ENCODE measurements at places on chromosomes 5 and 9. TPM values are rescaled to one million over a fixed set of nuclear protein-coding genes. Genes with fewer than 3 reads are reported as not detected.
A peak's percentile ranks its signal among the peaks of the same experiment; 100 is the strongest.

Gene SPINK6
- not detected for total RNA-seq

GRCh38 chr5:96293966-96294883, 138.8 kb downstream of the PCSK1 start:
- H3K36me3 ChIP-seq: no peaks in the 10 kb centered on the region
- H3K4me3 ChIP-seq: no peak overlapping the region
- no peaks in the 10 kb centered on the region for H3K27me3 ChIP-seq
- H3K4me1 ChIP-seq: no peaks in the 10 kb centered on the region
- no peak for DNase-seq

- no peak for DNase-seq
- H3K27ac ChIP-seq: no peak overlapping the region
- no peak overlapping the region for H3K4me3 ChIP-seq
- H3K27me3 ChIP-seq: no peaks in the 10 kb centered on the region
- no peaks in the 10 kb centered on the region for H3K4me1 ChIP-seq
These were observed 112.2 kb downstream of the PIP5K1B start for GRCh38 chr9:68817079-68817875.

Gene IL17B
- 2.9 TPM for total RNA-seq

Gene MFAP3
- 62.2 TPM for total RNA-seq

- no peaks in the 10 kb centered on the region for H3K27me3 ChIP-seq
- H3K4me1 ChIP-seq: peaks cover 3% of the 10 kb centered on the region
- H3K36me3 ChIP-seq: no peaks in the 10 kb centered on the region
- peak; percentile 12 for DNase-seq
- H3K27ac ChIP-seq: no peak overlapping the region
- H3K4me3 ChIP-seq: no peak overlapping the region
These were observed 290.4 kb downstream of the CSNK1G3 start for GRCh38 chr5:123802298-123802951.

- no peaks in the 10 kb centered on the region for H3K36me3 ChIP-seq
- H3K4me1 ChIP-seq: no peaks in the 10 kb centered on the region
- no peak for DNase-seq
- no peak overlapping the region for H3K4me3 ChIP-seq
- no peaks in the 10 kb centered on the region for H3K27me3 ChIP-seq
These were observed 1.9 kb upstream of the LCN1 start for GRCh38 chr9:135519179-135519971.

Gene ARHGEF28
- 13.6 TPM for total RNA-seq

DNA sequence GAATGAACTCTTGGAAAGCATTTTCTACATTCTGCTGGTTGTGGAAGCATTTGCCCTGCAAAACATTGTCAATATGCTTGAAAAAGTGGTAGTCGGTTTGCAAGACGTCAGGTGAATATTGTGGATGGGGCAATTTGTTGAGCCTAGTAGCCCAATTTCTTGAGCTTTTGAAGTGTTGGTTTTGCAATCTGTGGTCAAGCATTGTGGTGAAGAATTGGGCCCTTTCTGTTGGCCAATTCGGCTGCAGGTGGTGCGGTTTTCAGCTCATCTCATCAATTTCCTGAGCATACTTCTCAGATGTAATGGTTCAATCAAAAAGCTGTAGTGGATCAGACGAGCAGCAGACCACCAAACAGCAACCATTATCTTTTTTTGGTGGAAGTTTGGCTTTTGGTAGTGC, 426.8 kb upstream of the CDH9 start:
- no peaks in the 10 kb centered on the region for H3K4me1 ChIP-seq
- no peaks in the 10 kb centered on the region for H3K36me3 ChIP-seq
- no peaks in the 10 kb centered on the region for H3K27me3 ChIP-seq
- no peak overlapping the region for H3K4me3 ChIP-seq

- no peaks in the 10 kb centered on the region for H3K27me3 ChIP-seq
- H3K4me1 ChIP-seq: peaks cover 3% of the 10 kb centered on the region
- H3K36me3 ChIP-seq: no peaks in the 10 kb centered on the region
These were observed 460.2 kb downstream of the ICE1 start for GRCh38 chr5:5882706-5883105.

DNA sequence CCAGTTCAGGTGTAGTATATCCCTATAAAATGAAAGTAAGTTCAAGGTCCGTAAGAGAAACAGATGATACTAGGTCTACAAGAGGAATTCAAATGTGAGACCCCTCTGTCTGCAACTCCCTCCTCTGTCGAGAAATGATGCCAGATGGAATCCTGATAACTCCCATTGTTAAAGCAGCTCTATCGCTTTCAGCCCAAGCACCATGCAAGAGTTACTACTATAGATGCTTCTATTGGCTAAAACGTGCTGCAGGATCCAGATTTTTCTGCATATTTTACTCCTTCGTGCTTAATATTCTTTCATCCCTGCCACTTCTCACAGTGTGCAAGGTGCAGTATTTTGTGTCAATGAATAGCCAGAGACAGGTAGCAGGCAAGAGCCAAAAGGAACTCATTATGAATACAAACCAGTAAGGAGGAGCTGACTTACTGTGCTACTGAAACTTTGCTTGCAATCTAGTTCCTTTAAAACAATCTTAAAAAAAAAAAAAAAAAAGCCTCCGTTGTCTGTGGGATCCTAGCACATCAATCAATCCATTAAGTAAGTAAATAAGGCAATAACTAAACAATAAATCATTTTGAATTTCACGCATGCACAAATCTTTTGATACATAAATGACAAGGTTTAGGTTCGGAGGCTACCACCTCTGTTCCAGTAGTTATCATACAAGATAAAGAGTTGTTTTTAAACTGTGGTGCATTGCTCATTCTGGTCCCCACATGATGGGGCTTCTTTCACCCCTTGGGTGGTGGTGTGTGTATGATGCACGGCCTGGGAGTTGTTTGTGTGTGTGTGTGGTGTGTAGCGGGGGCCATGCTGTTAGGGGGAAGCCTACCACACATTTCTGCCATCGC, 151.1 kb upstream of the MPDZ start:
- peaks cover 2% of the 10 kb centered on the region for H3K27me3 ChIP-seq
- H3K4me1 ChIP-seq: peaks cover 6% of the 10 kb centered on the region
- H3K27ac ChIP-seq: peak overlapping the region; percentile 78
- H3K36me3 ChIP-seq: no peaks in the 10 kb centered on the region
- H3K4me3 ChIP-seq: peak overlapping the region; percentile 22

- no peaks in the 10 kb centered on the region for H3K36me3 ChIP-seq
- H3K27me3 ChIP-seq: no peaks in the 10 kb centered on the region
- no peak overlapping the region for H3K27ac ChIP-seq
- no peak for DNase-seq
- H3K4me3 ChIP-seq: no peak overlapping the region
- H3K4me1 ChIP-seq: no peaks in the 10 kb centered on the region
These were observed 231.8 kb downstream of the BRINP1 start for GRCh38 chr9:119137479-119137878.

Gene CCDC152
- total RNA-seq: 5.9 TPM

- DNase-seq: no peak
- H3K27ac ChIP-seq: no peak overlapping the region
- H3K36me3 ChIP-seq: no peaks in the 10 kb centered on the region
- no peaks in the 10 kb centered on the region for H3K27me3 ChIP-seq
These were observed 120.2 kb upstream of the RASA1 start for GRCh38 chr5:87147441-87147840.

DNA sequence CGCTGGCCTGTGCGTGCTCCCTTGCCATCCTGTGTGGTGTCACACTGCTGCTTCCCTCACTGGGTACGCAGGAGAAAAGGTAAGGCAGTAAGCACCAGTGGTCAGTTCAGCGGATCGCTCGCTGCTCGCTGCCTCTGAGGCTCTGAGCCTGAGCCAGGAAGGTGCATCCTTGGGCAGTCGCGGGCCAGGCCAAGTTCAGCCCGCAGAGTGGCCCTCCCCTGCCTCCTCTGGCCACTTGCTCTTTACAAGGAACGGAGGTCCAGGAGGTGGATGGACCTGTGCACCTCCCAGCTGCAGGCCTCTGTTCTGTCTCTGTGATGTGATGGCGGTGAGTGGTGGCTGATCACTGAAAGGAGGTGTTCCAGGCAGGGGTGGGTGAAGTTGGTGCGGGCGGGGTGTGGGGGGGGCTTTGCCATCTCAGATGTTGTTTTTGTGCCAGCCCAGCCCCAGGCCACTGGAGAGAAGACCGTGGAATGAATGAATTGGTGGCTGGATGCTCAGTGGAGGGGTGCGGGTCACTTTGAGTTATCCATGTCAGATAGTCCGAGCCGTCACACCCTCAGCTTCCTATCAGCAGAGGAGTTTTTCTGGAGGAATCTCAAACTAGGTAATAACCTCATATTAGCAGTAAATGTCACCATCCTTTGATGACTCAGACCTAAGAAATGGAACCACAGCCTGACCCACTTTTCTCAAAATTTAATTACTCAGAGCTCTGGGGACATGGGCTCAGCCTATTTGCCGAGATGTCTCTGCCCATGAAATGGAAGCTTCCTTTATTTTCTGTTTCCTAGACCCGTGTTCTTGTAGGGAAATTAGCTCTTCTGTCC, 7.3 kb downstream of the COL5A1 start:
- peaks cover 2% of the 10 kb centered on the region for H3K36me3 ChIP-seq
- no peak overlapping the region for H3K27ac ChIP-seq
- peaks cover under 1% of the 10 kb centered on the region for H3K27me3 ChIP-seq
- no peak for DNase-seq

DNA sequence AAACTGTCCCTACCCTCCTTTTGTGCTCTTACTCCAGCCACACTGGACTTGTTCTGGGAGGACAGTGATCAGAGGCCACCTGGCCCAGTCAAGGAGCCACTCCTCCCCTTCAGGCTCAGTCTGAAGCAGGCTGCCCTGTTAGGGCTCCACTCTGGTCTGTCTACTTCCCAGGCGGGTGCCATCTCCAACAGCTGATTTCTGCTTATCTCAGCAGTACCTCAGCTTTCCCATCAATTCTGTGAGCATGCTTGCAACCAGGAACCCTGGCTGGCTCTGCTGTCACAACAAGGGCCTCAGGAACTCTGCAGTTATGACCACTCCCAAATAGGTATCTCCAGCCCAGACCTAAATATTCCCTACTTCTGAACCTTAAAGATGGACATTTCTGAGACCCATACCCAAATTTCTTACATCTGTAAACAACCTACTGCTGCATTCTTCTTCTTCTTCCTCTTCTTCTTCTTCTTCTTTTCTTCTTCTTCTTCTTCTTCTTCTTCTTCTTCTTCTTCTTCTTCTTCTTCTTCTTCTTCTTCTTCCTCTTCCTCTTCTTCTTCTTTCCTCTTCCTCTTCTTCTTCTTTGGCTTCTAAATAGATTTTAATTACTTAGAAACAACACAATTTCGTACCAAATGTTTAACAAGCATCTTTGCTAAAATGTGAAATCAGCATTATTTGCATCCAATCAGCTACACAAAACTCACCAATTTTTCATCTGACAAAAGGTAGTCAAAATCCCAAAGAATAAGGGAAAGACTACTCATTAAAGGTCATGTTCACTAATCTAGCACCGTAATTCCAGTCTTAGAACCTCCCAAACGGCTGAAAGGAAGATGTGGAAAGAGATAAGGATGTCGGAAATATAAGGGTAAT, 13.6 kb upstream of the SLC22A4 start:
- no peak overlapping the region for H3K27ac ChIP-seq
- H3K4me3 ChIP-seq: no peak overlapping the region
- H3K27me3 ChIP-seq: no peaks in the 10 kb centered on the region
- H3K36me3 ChIP-seq: peaks cover under 1% of the 10 kb centered on the region

Gene TMEM232
- 20.3 TPM for total RNA-seq

GRCh38 chr5:180704362-180704761, 35.5 kb downstream of the OR2Y1 start:
- no peaks in the 10 kb centered on the region for H3K36me3 ChIP-seq
- no peak overlapping the region for H3K27ac ChIP-seq
- peaks cover 2% of the 10 kb centered on the region for H3K27me3 ChIP-seq
- H3K4me1 ChIP-seq: no peaks in the 10 kb centered on the region

DNA sequence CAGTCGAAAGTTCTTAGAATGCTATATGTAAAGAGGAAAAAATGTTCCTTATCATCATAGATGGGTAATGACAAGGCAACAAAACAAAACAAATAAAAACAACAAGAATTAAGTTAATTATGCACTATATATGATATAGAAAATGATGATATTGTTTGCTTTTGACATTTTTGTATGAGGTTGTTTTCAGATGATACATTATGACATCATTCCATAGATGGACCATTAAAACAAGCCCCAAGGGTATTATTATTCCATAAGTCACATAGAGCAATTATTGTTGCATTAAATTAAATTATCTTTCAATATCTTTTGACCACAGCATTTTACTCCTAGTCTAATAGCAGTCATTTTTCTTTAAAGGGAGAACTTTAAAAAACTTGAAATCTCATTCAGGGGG, 56.5 kb upstream of the RICTOR start:
- H3K4me1 ChIP-seq: no peaks in the 10 kb centered on the region
- no peak for DNase-seq
- H3K27me3 ChIP-seq: no peaks in the 10 kb centered on the region
- no peaks in the 10 kb centered on the region for H3K36me3 ChIP-seq

Gene CDKN2B
- total RNA-seq: 0.94 TPM

DNA sequence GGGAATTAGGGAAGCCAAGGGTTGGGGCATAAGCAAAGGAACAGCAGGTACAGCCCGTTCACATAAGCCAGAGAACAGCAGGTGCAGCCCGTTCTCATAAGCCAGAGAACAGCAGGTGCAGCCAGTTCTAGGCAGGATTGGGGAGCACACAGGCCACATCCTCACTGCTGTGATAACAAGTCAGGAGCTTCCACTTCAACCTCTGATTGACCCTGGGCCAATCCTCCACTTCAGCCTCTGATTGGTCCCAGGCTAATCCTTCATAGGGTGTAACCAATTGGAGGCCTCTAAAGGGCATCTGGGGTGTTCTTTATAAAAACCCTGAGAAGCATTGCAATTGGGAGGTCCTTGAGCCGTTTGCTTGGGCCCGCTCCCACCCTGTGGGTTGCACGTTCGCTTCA, 27.5 kb downstream of the CEL start:
- no peaks in the 10 kb centered on the region for H3K4me1 ChIP-seq
- H3K27me3 ChIP-seq: no peaks in the 10 kb centered on the region
- no peak overlapping the region for H3K4me3 ChIP-seq
- H3K27ac ChIP-seq: no peak overlapping the region

DNA sequence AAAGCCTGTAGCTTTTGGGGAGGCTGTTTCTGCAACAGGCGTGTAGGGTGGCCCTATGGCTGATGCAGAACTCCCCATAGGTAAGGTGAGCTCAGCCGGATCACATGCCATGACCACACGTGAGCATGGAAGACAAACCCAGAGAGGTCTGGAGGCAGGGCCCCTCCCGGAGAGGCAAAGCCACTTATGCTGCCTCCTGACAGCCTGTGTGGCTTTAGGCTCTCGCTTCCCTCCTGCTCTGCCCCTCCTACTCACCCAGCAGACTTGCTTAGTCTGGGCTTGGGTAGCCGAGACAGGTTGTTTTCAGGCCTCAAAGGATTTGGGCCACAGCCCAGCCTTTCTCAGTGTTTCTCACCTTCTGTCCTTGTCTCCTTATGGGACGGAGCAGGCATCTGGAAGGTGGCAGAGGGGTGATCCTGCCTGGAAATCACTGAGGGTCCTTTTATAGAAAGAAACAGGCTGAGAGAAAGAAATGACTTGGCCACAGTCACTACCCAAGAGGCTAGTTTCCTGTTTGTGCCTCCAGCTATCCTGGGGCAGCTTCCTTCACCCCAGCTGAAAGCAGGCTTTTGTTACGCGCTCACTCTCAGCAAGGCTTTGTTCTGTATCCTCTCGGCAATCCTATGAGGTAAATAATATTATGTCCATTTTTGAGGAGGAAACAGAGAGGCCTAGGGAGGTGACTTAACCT, 89.9 kb downstream of the DAB2IP start:
- H3K27ac ChIP-seq: no peak overlapping the region
- no peaks in the 10 kb centered on the region for H3K27me3 ChIP-seq
- no peak for DNase-seq
- H3K4me1 ChIP-seq: peaks cover 75% of the 10 kb centered on the region
- H3K36me3 ChIP-seq: peaks cover 18% of the 10 kb centered on the region

Data from spinal cord (tissue), 10 donors.